ENCODE measurements at places on chromosomes 16 and 17.

DNA sequence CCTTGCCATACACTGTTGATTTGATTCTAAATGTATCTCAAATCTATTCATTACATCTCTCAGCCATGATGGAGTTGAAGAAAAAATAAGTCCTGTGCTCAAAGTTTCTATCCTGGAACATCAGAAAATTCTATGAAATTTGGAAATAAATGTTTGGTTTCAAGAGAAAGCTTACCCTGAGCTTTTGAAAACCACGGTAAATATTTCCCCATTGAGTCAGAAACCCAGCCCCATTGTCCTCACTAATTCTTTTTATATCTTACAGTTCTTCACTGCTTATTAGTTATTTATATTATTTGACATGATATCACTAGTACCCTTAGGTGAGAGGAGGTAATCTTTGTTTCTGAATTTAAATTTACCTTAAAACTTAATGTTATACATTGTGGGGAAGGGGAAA is 128.5 kb downstream of the MRTFB start:
- no peak for DNase-seq

- no peak for DNase-seq
Measured at GRCh38 chr16:27726621-27727261, 176.8 kb downstream of the KATNIP start.

GRCh38 chr17:62809656-62810055 is 1.5 kb upstream of the MARCHF10 start:
- DNase-seq, result no peak

DNA sequence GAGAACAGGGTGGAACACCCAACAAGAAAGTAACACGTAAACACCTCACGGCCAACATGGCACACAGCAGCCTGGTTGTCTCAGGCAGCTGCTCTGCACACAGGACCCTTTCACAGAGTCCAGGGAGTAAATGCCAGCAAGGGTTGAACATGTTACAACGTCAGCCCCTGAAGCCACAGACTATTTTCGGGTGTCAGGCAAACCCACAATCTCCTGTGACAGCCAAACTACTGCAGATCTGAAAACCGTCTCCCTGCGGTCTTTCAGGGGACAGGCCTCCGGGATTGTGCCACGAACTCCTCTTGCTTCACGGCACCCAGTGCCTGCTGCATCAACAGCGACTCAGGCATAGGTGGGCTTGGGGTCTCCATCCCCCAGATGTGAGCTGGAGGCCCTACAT is 127.7 kb downstream of the XYLT1 start:
- DNase-seq, result peak; percentile 19

DNA sequence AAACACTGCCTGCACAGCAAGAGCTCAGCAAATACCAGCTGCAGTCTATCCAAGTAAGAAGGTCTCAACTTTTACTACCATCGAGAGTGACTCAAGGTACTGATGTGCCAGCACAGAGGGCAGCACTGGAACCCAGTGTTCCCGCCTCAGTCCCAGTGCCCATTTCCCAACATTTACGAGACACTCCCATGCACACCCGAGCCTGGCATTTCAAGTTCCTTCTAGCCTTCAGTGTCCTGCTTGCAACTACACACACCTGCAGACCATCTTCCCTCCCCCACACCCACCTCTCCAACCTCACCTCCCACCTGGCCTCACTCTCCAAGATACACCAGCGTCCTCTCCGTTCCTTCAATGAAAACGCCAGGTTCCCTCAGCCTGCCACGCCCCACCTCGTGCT is 3.2 kb downstream of the KLHDC4 start:
- no peak for DNase-seq

- peak; percentile 58 for DNase-seq
Measured at GRCh38 chr16:1102921-1103635, 7.0 kb upstream of the C1QTNF8 start.

- no peak for DNase-seq
Measured at GRCh38 chr16:80104401-80104800, 436.4 kb upstream of the DYNLRB2 start.

- DNase-seq, result peak; percentile 64
Measured at GRCh38 chr17:64984851-64985521, 65.7 kb upstream of the LRRC37A3 start.

- DNase-seq, result no peak
Measured at GRCh38 chr16:49349446-49350168, 24.0 kb upstream of the C16orf78 start.

- DNase-seq, result no peak
Measured at GRCh38 chr17:53462393-53462811, 360.3 kb upstream of the KIF2B start.

DNA sequence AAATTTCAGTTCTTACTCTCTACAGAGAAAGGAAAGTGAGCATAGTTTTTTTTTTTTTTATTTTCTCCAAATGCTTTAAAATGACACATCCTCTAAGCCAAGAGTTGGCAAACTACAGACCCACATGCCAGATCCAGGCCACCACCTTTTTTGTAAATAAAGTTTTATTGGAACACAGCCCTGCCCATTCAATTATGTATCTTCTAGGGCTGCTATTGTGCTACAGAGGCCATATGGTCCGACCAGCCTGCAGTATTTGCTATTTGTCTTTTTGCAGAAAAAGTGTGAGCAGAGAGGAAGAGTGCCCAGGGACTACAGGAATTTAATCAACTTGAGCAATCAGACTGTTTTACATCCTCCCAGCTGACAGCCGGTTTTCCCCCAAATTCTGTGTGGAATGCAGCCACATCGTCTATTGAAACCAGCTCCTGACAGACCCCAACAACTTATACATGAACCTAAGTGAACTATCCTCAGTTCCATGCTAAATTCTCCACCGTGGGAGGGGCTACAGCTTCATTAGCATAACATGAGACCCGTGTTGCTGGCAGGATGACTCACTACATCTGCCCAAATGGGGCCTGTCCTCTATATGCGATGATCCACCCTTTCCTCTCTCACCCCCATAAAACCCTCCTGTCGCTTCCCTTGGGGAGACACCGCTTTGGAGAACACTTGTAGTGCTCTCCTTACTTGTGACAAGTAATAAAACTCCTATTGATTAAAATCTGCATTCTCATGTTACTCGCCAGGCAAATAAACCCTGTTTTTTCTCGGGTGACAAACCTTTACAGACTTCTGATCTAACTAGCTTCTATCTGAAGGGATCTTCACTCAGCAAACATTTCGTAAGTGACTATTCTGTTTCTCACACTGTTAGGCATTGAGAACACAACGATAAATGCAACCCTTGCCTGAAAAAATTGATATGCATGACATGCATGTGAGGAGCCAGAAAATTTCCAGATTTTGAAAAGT is 149.4 kb upstream of the HS3ST3A1 start:
- no peak for DNase-seq

GRCh38 chr17:9769036-9769695 is 22.2 kb downstream of the DHRS7C start:
- DNase-seq, result no peak

GRCh38 chr17:4879601-4880000 is 19.7 kb upstream of the C17orf107 start:
- DNase-seq, result no peak

DNA sequence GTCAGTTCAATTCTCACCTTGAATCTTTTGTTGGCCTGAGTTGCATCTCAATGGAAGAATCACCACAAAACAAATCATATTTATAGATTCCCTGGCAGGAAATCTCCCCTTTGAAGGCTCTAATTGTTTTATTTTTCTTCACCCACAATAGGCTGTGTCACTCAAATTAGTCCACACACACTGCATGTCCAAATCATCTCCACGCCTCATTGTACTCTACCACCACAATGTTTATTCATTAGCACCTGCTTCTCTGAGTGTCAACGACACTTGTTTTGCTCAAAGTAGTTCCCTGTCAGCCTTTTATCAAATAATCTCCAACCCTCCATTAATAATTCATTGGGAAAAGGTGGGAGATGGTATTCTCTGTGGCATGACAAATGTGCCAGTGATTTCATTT is 164.3 kb downstream of the ABCC12 start:
- DNase-seq, result no peak

- DNase-seq, result no peak
Measured at GRCh38 chr17:34393401-34393800, 30.4 kb upstream of the CCL1 start.

DNA sequence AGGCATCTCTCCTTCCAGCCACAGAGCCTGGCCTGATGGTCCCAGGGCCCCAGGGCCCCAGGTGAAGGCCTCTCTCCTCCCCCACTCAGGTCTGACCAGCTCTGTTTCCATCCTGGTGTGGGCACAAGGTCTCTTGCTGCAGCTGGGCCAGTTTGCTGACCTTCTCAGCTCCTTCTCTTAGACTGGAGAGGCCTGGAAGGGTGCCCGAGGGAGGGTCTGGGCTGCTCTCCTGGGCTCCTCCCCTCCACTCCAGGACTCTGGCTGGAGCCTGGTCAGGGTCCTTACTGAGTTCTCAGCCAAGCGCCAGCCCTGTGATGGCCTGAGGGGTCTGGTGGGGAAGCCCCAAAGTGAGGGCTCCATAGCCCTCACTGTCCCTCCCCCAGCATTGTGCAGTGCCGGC is 12.4 kb downstream of the SOCS3 start:
- DNase-seq, result no peak

All from CD8-positive, alpha-beta memory T cell (primary cell).